ENCODE measurements at places on chromosomes 4 and X. TPM values are rescaled to one million over a fixed set of nuclear protein-coding genes. Genes with fewer than 3 reads are reported as not detected.

- no peaks in the 10 kb centered on the region for H3K36me3 ChIP-seq
- no peak overlapping the region for H3K4me3 ChIP-seq
- H3K27ac ChIP-seq, result no peak overlapping the region
- no peaks in the 10 kb centered on the region for H3K4me1 ChIP-seq
- no peaks in the 10 kb centered on the region for H3K27me3 ChIP-seq
- no peak for DNase-seq
Observed at GRCh38 chr4:10949039-10949733, 264.6 kb upstream of the CLNK start.

- no peak overlapping the region for H3K4me3 ChIP-seq
- no peaks in the 10 kb centered on the region for H3K4me1 ChIP-seq
- no peaks in the 10 kb centered on the region for H3K36me3 ChIP-seq
Observed at GRCh38 chr4:10736266-10736665, 51.7 kb upstream of the CLNK start.

- H3K27ac ChIP-seq, result no peak overlapping the region
- H3K36me3 ChIP-seq, result no peaks in the 10 kb centered on the region
- H3K27me3 ChIP-seq, result no peaks in the 10 kb centered on the region
- H3K4me1 ChIP-seq, result peaks cover 6% of the 10 kb centered on the region
Observed at GRCh38 chr4:786861-787300, 39.0 kb downstream of the CPLX1 start.

- H3K4me1 ChIP-seq, result peaks cover 52% of the 10 kb centered on the region
- no peaks in the 10 kb centered on the region for H3K27me3 ChIP-seq
- peaks cover 5% of the 10 kb centered on the region for H3K36me3 ChIP-seq
- peak overlapping the region; percentile 78 for H3K4me3 ChIP-seq
- H3K27ac ChIP-seq, result peak overlapping the region; percentile 100
- DNase-seq, result no peak
Observed at GRCh38 chr4:82373486-82373815, 340 bp downstream of the HNRNPD start.

DNA sequence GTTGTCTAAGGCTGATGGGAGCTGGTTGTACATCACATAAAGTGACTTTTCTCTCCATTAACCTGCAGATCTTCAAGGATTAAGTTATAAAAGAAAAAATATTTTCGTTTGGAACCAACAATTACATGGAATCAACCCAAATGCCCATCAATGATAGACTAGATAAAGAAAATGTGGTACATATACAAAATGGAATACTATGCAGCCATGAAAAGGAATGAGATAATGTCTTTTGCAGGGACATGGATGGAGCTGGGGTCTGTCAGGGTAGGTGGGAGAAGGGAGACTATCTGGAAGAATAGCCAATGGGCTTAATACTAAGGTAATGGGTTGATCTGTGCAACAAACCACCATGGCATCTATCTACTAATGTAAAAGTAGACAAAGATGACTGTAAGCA, 313.2 kb downstream of the FSTL5 start:
- no peak for DNase-seq
- H3K4me3 ChIP-seq, result no peak overlapping the region
- no peaks in the 10 kb centered on the region for H3K36me3 ChIP-seq
- H3K4me1 ChIP-seq, result no peaks in the 10 kb centered on the region
- H3K27ac ChIP-seq, result no peak overlapping the region

CSAG1 gene
- total RNA-seq, result not detected

DNA sequence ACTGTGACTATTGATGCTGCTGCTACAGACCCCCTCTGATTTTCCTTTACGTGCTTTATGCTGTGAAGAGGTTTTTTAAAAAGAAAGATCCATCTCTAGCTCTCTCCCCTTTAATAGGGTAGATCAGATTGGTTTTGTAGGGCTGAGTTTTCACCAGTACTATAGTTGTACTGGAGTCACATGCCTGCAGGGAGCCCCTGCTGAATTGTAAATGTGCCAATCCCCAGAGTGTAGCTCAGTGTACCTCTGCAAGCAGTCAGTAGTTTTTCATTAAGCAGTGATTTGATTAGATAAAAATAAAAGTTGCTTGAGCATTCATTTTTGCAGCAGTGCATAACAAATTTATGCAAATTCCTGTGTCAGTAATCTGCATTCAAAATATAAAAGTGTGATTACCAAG, 179.2 kb downstream of the IL1RAPL2 start:
- peaks cover 23% of the 10 kb centered on the region for H3K27me3 ChIP-seq
- H3K36me3 ChIP-seq, result no peaks in the 10 kb centered on the region
- no peak overlapping the region for H3K27ac ChIP-seq
- DNase-seq, result no peak
- H3K4me3 ChIP-seq, result no peak overlapping the region

CENPVL1 gene
- not detected for total RNA-seq

VCX gene
- total RNA-seq, result not detected

GRCh38 chr4:53010318-53010717, 148.2 kb downstream of the RASL11B start:
- peak; percentile 83 for DNase-seq
- peaks cover 72% of the 10 kb centered on the region for H3K4me1 ChIP-seq
- H3K27me3 ChIP-seq, result no peaks in the 10 kb centered on the region
- no peaks in the 10 kb centered on the region for H3K36me3 ChIP-seq
- no peak overlapping the region for H3K27ac ChIP-seq
- no peak overlapping the region for H3K4me3 ChIP-seq

DNA sequence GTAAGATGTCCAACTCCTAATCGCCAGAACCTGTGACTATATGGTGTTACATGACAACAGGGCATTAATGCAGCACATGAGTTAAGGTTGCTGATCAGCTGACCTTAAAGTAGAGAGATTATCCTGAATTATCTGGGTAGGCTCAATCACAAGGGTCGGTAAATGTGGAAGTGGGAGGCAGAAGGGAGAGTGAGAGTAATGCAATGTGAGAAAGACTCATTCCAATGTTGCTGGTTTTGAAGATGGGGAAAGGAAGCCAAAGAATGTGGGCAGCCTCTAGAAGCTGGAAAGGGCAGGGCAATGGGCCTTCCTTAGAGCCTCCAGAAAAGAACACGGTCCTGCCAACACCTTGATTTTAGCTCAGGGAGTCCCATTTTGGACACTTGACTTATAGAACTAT, 67.4 kb downstream of the STX18 start:
- H3K27me3 ChIP-seq, result no peaks in the 10 kb centered on the region
- no peak for DNase-seq
- H3K4me1 ChIP-seq, result peaks cover 36% of the 10 kb centered on the region
- H3K36me3 ChIP-seq, result peaks cover 7% of the 10 kb centered on the region

DNA sequence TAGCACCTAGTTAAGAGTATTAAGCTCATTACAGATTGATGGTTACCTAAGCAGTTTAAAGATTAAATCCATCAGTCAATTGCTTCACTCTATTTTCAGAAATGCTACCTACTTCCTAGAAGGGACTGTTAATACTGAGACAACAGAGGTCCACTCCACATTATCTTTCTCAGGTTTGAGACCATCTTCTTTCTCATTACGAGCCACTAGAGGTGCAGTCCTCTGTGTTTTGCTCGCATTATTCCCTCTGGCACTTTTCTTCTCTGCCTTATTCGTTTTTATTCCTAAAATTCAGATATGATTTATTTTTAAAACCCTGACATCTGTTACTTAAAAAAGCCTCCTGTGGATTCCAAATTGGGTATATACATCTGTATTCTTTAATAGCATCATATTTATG, 459.1 kb downstream of the FSTL5 start:
- H3K4me3 ChIP-seq, result no peak overlapping the region
- no peaks in the 10 kb centered on the region for H3K4me1 ChIP-seq
- DNase-seq, result no peak
- no peak overlapping the region for H3K27ac ChIP-seq

GRCh38 chr4:154471526-154472331, 19.9 kb downstream of the DCHS2 start:
- no peak overlapping the region for H3K4me3 ChIP-seq
- no peaks in the 10 kb centered on the region for H3K36me3 ChIP-seq
- no peaks in the 10 kb centered on the region for H3K4me1 ChIP-seq
- DNase-seq, result no peak
- H3K27me3 ChIP-seq, result no peaks in the 10 kb centered on the region

DNA sequence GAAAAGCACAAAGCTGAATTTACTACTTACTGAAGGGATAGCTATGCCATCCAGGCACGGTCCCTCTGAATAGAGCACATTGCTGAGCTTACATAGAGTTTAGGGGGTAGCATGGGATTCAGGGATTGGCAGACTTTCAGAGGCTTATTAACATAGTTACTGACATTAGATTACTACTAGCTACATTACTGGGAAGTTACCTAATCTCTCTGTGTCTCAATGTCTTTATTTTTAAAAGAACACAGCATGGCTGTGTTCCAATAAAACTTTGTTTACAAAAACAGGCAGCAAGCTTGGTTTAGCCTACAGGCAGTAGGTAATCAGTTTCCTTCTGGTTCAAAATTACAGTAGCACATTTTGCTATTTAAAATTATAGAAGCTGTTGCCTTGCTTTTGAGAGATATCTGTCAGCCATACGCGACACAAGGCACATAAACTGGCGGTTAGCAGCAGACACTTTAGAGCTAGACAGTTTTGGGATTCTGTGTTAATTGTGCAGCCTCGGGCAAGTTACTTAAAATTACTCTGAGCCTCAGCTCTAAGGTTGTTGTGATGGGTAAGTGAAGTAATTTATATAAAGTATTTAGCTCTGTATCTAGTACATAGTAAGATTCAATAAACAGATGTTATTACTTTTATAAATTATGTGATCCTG, 6.9 kb downstream of the KLHL8 start:
- H3K27me3 ChIP-seq, result no peaks in the 10 kb centered on the region
- no peak overlapping the region for H3K4me3 ChIP-seq
- H3K36me3 ChIP-seq, result no peaks in the 10 kb centered on the region
- peaks cover 43% of the 10 kb centered on the region for H3K4me1 ChIP-seq
- DNase-seq, result no peak
